8988T (cell line): ENCODE measurements at places on chromosomes 7 and 10.
A peak's percentile ranks its signal among the peaks of the same experiment; 100 is the strongest.

DNA sequence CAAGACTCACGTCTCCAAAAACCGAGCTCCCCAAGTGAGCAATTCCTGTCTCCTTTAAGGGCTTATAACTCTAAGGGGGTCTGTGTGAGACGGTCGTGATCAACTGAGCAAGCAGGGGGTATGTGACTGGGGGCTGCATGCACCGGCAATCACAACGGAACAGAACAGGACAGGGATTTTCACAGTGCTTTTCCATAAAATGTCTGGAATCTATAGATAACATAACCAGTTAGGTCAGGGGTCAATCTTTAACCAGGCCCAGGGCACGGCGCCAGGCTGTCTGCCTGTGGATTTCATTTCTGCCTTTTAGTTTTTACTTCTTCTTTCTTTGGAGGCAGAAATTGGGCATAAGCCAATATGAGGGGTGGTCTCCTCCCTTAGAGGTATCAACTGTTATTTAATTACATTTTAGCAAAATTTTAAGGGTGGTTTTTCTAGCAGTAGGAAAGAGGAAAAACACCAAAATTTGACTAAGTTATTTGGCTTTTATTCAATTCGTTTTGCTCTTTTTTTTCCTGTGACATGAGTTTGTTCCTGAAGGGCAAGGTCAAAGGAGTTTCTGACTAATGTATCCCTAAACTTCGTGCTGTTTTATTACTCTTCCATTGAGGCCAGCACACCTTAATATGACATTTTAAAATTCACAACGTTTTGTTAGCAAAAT lies 121.4 kb upstream of the SEC61G start:
- DNase-seq: no peak

DNA sequence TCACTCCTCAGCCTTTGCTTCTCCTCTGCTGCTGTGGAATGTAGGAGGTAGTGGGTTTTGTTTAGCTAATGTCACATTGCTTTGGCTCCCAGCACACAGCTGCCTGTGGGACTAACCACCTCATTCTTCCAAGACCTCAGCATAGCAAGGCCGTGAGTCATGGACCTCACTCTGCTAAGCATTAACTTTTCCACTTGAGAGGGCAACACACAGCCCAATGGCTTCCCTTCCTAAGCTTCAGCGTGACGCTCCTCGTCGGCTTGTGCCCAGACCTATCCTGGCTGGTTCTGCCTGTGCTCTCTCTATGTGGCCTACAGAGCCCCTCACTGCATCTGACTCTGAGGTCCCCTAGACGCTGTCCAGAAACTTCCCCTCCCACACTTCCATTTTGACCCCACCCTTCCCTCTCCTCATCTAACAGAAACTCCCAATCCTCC lies 23.3 kb downstream of the MYOF start:
- DNase-seq: peak; percentile 46

- DNase-seq: no peak
Observed at GRCh38 chr7:33578166-33578565, 327.2 kb upstream of the BMPER start.

DNA sequence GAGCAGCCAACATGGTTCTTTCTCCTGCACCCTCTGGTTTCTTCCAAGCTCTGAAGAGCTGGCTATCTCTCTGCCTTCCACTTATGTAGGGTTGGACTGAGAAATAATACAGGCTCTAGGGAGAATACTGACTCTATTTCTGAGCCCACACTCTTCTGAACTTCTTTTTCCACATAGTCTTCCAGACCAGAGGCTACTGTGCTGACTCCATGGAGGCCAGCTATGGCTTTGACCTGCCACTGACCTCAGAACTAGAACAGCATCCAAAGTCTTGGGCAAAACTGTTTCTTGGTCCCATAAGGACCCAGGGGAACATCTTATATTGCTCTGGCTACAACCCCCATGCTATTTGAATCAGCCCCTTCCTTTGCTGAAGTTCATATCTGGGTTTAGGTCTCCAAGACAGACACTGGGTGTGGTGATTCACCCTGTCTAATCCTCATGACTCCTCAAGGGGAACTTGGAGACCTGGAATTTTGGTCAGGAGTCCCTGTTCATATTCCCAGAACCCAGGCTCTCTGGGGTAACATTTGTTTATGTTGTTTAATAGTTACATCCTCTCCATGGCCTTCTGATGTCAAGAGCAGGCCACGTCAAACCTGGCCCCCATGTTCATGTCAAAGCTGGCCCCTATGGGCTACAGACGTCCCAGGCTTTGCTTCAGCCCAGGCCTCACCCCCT lies 12.1 kb upstream of the PLAU start:
- DNase-seq: no peak

DNA sequence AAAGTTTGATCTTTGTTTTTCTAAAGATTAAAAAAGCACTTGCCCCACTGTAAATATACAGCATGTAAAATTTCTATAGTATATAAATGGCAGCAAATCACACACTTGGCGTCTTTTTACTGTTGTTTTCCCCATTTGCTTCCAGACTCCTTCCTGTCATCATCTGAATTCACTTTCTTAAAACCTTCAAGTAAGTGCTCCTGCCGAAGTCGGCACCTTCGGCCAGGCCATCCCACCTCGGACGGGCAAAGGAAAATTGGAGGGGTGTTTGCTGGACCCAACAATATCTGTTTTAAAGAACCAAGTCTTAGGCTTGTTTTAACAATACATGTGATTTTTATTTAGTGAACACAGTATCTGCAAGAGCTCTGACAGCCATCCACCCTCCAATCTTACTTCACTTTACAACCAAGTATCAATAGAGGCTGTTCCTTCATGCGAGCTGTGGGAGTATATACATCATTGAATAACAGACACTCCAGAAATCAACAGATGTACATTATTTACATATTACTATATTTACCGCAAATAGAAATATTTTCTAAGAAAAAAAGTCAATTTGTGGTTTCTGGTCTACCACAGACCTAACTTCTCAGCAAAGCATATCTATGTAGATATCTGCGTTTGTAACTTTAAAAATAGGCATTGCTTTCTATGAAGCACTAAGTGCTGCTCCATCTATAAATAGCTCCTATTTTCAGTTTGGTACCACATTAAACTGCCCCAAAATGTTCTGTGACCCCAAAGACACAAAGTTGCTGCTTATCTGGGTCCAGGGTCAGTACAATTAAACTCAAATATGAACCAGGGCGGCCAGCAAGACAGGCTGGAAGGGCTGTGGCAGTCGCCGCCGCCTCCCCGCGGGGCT lies 110.7 kb downstream of the CYTH3 start:
- DNase-seq: no peak

DNA sequence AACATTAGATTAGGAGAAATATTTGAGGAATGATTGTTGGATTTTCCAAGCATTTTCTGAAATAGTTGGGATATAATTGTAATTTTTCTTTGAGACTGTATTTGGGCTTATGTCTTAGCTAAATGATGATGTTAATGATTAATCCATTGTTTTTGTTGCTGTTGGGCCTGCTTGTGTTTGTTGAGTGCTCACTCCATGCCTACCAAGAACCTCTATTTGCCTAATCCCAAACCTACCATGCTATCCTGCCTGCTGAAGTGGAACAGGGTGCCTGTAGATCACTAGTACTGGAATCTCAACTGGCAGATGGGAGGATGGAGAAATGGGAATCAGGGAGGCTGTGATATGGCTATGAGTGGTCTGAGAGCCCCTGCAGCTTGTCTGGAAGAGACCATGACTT lies 565.5 kb downstream of the SORCS3 start:
- no peak for DNase-seq

DNA sequence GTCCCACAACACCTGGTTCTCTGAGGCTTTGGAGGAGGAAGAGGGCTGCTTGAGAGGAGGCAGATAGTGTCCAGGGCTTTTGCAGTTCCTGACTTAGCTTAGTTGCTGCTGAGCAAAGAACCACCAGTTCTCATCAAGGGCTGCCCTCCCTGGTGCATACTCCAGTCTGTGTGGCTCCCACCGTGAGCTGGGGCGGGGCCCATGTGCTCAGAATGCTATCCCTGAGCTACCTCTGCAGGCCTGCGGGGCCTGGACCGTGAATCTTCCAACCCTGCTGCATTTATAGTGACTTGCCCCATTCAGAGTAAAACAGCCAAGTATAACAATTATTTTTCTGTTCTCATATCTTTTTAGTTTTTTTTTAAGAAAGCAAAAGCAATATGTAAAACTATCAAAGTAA lies 49.2 kb downstream of the TACR2 start:
- no peak for DNase-seq

- no peak for DNase-seq
Observed at GRCh38 chr10:45023426-45023825, 22.7 kb downstream of the ZNF22 start.

GRCh38 chr10:81917666-81918065 lies 42.7 kb downstream of the NRG3 start:
- no peak for DNase-seq

- no peak for DNase-seq
Observed at GRCh38 chr10:48611133-48611532, 6.3 kb upstream of the ARHGAP22 start.

GRCh38 chr7:46291050-46291438 lies 370.0 kb upstream of the IGFBP3 start:
- no peak for DNase-seq

DNA sequence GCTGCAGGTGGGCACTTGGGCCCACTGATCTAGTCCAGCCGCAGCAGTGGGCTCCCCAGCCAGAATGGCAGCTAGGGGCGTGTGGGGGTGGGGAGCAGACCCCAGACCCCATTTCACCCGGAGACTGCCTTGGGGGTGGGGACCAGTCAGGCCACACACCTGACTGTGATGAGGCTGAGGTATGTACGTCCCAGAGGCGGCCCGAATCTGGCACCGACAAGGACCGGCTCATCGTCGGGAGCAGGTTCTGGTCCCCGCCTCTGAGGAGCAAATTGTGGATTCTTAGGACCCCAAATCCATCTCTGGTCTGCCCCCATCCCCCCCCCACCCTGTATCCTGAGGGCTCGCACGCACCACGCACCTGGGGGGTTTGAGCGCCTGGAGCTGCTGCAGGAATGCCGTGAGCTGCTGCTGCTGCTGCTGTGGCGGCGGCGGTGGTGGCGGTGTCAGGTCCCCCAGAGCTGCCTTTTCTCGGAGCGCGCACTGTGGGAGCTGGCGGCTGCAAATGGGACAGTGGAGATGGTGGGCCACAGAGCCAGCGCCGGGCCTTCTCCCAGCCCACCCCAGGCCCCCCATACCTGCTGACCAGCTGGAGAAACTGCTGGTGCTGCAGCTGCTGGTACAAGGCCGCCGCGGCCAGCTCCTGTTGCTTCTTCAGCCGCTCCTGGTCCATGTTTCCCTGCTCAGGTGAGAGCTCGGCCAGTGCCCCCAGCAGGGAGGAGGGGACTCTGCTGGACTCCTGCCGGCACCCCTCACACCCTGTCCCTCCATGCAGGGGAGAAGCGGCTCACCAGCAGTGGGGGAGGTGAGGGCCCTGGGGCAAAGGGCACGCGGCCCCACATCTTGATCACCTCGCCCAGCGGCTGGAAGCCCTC lies 10.2 kb downstream of the GIGYF1 start:
- no peak for DNase-seq

- DNase-seq: no peak
Observed at GRCh38 chr7:1749864-1750466, 79.9 kb downstream of the ELFN1 start.

GRCh38 chr10:13690281-13690825 lies 103.6 kb downstream of the PRPF18 start:
- DNase-seq: no peak

GRCh38 chr7:7408001-7408770 lies 127.5 kb downstream of the COL28A1 start:
- DNase-seq: no peak

DNA sequence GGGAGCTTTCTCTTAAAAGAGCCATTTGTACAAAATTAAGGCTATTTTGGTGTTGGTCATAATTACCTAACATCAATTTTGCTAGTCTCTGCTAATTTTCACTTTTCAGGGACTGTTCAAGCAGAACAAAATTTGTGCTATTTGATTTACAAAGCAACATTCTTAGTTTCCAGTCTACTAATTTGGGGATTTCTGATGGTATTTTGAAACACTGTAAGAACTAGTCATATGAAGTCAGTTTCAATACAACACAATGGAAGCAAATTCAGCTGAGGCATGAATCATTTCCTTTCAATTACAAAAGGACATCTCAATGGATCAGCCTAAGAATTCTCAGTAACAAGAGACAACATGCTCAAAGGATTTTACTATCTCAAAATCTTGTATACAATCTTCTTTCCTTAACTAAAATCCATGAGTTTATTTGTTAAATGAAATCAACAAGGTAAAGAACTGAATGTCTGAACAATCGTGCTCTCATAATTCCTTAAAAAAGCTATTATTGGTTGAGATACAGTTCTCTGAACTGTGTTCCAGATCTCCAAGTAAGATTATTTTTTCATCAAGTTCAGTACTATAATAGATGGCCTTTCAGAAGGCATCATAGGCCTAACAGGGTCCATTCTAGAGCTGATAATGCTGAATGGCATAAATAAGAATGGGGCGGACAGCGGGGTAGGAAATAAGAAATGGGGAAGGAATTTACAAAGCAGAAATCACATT lies 144.6 kb downstream of the NRCAM start:
- no peak for DNase-seq

DNA sequence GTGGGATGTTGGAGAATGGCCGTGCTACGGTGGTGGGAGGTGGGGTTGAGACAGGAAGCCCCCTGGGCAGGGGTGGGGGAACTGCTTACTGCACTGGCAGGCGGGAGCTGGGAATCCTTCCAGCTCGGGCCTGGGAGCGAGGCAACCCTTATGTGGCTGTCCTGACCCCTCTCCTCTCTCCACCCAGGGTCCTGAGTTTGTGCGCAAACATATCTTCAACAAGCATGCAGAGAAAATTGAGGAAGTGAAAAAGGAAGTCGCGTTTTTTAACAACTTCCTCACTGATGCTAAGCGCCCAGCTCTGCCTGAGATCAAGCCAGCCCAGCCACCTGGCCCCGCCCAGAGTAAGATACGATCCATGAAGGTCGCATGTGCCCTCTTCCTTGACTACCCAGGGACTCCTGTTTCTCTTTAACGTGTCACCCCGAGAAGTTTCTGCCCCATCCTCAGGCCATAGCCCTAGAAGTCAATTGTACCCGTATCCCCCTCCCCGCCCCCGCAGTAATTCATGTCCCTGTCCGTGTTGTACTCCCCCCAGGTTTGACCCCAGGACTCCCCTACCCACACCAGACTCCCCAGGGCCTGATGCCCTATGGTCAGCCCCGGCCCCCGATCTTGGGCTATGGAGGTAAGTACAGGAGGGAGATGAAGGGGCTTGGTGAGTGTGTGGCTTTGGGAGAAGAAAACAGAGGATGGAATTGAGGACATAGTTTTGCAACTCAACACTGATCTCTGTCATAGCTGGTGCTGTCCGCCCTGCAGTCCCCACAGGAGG lies 1.8 kb downstream of the UFSP1 start:
- no peak for DNase-seq

DNA sequence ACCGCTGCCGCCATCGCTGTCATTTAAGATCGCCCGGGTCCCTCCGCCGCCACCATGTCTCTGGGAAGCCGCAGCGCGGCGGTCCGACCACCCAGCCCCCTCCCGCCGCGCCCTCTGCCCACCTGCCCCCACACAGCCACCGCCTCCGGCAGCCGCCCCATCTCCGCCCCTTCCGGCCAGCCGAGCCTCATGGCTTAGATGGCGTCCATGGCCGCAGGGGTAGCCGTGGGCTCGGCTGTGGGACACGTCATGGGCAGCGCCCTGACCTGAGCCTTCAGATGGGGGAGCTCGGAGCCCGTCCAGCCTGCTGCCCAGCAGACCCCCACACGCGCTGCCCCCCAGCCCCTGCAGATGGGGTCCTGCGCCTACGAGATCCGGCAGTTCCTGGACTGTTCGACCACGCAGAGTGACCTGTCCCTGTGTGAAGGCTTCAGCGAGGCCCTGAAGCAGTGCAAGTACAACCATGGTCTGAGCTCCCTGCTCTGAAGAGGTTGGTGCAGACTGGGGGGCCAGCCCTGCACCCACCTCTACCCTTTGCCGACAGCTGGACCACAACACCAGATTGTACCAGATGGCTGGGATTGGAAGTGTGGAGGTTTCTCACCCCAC lies 38.0 kb upstream of the TARP start:
- no peak for DNase-seq

GRCh38 chr7:135900065-135900546 lies 77.1 kb downstream of the MTPN start:
- DNase-seq: no peak
